ENCODE measurements at places on chromosomes 5 and 9.
A peak's percentile ranks its signal among the peaks of the same experiment; 100 is the strongest.

DNA sequence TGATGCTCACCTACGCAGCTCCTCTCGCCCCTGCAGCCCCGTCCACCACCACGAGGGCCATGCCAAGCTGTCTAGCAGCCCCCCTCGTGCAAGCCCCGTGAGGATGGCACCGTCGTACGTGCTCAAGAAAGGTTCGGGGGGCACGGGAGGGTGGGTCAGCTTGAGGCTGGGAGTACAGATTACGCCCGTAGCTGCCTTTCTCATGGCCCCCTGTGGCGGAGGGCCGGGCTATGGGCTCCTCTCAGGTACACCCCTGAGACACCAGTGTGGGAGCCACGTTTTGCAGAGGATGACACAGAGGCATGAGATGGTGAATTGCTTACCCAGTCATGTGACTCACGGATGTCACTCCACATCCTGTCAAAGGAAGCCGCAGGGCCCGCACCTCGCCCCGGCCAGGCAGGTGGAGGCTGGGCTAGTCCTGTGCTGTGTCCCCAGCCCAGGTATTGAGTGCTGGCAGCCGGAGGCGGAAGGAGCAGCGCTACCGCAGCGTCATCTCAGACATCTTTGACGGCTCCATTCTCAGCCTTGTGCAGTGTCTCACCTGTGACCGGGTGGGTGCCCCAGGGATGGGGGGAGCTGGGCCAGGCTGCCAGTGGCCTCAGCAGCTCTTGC is 33.7 kb downstream of the USP20 start:
- no peak for DNase-seq

GRCh38 chr5:11261241-11261640 is 500.2 kb upstream of the DAP start:
- DNase-seq = no peak

- no peak for DNase-seq
Measured at GRCh38 chr9:127941062-127941960, 3.7 kb upstream of the DPM2 start.

GRCh38 chr9:33843312-33843961 is 26.5 kb downstream of the UBE2R2 start:
- peak; percentile 21 for DNase-seq

DNA sequence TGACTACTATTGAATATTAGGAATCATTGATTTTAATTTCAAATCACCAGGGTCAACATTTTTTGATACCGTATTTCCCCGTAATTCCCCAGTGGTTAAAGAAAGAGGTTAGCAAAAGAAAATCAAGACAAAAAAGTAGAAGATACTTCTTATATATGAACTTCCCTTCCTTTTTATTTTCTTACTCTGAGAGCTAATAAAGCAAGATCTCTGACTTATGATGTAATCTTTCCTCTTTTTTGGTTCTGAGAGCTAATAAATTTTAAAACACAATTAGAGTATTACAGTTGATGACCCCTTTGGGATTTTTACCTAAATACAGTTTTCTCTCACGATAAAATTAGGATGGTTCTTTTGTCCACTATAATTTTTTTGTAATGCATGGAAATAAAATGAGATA is 9.2 kb upstream of the FYB1 start:
- DNase-seq = no peak

GRCh38 chr5:173327948-173328843 is at the start of gene STC2:
Gene STC2, minus strand, starts transcription at chr5:173328414. Its CDS starts 221 bp downstream, at chr5:173328193.
- DNase-seq = peak; percentile 95

DNA sequence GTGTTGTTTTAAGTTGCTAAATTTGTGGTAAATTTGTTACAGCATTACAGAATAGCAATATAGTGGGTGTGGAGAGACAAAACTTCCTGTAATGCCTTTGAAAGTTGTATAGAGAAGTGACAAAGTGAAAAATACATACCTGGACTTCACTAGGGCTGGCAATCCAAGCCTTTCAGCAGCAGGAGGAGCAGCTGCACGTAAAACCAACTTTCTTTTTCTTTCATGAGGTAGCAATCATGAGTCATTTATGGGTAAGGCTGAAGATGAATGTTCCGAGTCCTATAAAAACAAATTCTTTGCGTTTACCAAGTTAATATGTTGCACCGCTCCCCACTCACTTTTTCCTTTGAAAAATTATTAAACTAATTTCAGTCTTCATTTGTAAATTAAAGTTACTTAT is 1138.2 kb downstream of the TAF11L14 start:
- no peak for DNase-seq

- DNase-seq = no peak
Measured at GRCh38 chr5:125410537-125411070, 664.2 kb upstream of the ZNF608 start.

GRCh38 chr9:130938184-130938651 is 829 bp downstream of the FIBCD1 start:
- no peak for DNase-seq

DNA sequence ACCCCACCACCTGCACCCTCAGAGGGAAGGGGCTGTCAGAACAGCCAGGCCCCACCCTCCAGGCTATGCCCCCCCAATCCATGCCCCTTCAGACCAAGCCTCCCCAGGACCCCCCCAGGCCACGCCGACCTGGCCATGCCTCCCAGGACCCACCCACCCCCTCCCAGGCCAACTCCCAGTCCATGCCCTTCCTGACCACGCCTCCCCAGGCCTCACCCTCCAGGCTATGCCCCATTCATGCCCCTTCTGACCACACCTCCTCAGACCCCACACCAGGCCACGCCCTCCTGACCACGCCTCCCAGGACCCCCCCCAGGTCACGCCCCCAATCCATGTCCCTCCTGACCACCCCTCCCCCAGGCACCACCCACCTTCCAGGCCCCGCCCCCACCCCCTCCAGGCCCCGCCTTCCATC is 27.6 kb downstream of the TPPP start:
- DNase-seq = no peak

- no peak for DNase-seq
Measured at GRCh38 chr5:60207040-60207439, 313.5 kb upstream of the PDE4D start.

DNA sequence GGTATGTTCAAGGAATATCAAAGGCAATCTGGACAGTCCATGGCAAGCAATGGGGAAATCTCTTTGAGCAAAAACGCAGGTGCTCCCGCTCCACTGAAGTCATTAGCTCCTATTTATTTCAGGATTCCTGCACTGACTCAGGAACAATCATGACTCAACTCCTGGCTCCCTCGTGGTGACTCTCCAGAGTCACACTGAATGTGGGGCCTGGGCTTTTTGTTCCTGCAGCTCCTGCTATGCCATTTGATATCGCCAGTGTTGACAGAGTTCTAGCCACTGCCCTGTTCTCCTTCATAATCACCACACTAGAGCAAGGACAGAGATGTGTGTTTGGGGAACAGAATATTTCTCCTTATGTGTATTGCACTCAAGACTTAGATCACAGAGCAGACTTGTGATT is 187.2 kb upstream of the ZNF462 start:
- no peak for DNase-seq

DNA sequence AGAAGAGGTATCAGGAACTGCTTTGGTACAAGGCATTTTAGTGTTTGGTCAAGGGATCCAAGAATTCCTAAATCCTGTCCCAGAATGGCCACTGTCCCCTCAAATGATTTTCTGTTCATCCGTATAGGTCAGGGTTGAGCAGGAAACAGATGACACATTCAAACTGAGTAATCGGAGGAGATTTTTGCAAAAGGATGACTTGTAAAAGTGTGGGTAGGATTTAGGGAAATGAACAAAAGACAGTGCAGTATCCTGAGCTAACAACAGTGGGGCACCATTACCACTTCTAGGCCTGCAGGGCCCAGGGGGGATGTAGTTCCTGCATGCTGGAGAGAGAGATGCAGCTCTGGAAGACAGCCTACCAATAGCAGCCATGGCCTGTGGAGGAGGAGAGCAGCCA is 290.1 kb downstream of the ZSWIM6 start:
- no peak for DNase-seq

DNA sequence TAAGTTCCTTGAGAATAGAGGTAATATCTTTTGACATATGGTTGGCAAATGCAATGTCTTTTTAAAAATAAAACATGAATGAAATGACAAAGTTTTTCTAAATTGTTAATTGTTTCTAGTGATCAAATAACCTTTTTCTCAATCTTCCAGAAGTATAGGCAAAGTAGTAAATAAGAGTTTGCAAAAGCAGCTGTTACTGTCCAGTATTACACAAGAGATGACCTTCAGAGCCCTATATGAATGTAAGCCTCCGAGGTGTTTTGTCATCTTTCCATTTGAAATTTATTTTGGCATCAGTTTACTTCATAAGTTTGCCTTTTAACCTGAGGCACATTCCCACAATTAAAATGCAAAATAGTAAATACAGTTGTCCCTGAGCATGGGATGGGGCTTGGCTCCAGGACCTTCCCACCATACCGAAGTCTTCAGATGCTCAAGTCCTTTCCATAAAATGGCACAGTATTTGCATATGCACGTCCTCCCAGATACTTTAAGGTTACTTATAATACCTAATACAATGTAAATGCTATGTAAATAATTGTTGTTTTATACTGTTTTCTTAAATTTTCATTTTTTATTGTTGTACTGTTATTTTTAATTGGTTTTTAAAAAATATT is 65.6 kb downstream of the MEGF9 start:
- no peak for DNase-seq

- no peak for DNase-seq
Measured at GRCh38 chr5:148311484-148311883, 739 bp upstream of the SPINK7 start.

DNA sequence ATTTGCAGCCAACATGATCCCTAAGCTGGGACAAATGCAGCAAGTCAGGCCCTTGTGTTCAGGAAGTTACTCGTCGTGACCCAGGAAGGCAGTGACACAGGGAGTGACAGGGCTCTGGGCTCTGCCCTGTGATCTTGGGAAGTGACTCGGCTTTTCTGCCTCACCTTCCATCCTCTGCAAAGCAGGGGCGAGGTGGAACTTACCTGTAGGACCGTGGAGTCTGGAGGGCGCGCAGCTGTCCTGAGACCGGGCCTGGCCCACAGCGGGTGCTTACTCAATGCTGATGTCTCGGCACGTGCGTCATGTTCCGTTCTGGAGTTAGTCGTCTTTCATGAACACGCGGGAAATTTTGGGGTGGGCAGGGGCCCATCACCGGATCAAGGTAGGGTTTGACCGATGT is 22.8 kb upstream of the LPCAT1 start:
- no peak for DNase-seq

- DNase-seq = no peak
Measured at GRCh38 chr5:113735751-113736150, 222.3 kb downstream of the YTHDC2 start.

GRCh38 chr9:91867740-91868139 is 82.3 kb downstream of the ROR2 start:
- DNase-seq = no peak

DNA sequence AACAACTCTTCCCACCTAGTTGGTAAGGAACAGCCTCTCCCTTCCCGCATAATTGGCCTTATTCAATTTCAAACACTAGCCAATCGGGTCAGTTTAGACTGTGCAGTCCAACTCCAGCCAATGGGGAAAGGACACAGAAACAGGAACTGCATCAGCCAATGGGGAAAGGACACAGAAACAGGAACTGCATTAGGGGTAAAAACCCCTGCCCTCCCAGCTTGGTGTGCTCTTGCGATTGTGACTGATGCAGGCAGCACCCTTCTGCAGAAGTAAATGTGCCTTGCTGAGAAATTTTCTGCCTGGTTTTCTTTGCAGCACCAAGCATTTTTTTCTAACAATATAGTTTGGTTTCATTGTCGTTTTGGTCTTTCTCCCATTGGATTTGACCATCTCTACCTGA is 8.5 kb upstream of the GLT6D1 start:
- peak; percentile 1 for DNase-seq

DNA sequence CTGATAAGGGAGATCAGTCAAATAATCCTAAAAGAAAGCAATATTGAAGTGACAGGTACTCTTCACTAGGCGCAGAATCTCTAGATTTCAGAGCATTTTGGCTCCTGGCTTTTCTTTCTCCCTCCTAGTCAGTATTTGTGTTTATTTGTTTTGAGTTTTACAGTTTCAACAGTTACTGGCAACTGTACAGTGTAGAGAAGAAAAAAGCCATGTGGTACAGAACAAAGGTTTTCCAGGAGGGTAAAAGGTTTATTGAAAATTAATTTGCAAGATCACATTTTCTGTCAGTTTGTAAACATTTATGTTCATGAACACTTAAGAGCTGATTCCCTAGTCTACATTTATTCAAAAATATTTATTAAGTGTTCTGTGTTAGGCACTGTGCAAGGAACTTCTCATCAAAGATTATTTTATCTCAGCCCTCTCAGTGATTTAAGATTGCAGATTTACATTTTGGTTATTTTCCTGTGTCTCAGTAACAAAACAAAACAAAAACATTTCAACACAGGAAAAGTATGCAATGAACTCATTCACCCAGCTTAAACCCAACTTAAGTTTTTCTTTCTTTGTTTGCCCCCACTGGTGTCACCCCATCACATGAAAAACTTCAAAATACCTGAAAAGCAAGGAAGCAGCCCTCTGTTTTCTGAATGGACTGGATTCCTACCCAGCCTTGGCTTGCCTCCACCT is 12.9 kb downstream of the MINAR2 start:
- DNase-seq = no peak

DNA sequence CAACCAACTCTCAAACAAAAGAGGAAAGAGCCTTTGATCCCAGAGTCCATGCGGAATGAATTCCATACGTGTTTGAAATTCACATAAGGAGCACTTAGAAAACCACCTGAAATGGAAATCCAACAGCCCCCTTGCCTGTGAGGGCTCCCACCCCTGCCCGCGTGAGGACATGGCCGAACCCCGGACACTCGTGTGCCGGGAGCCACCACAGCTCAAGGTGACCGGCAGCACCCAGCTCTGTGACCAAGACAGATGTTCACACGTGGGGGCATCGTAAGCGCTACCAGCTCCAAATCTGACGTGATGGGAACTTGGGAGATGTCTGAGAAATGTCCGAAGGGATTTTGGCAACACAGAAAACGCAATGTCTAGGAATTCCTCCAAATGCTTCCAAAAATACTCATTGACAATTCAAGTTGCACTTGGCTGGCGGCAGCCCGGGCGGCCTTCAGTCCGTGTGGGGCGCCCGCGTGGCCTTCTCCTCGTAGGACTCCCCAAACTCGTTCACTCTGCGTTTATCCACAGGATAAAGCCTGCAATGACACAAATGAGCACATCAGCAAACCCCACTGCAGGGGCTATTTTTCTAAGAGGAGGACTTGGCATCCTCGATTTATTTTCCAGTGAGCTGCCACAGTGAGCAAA is 23.2 kb upstream of the TERT start:
- no peak for DNase-seq

- DNase-seq = no peak
Measured at GRCh38 chr5:123771715-123772114, 259.7 kb downstream of the CSNK1G3 start.
